ENCODE measurements at places on chromosomes 4 and X.

DNA sequence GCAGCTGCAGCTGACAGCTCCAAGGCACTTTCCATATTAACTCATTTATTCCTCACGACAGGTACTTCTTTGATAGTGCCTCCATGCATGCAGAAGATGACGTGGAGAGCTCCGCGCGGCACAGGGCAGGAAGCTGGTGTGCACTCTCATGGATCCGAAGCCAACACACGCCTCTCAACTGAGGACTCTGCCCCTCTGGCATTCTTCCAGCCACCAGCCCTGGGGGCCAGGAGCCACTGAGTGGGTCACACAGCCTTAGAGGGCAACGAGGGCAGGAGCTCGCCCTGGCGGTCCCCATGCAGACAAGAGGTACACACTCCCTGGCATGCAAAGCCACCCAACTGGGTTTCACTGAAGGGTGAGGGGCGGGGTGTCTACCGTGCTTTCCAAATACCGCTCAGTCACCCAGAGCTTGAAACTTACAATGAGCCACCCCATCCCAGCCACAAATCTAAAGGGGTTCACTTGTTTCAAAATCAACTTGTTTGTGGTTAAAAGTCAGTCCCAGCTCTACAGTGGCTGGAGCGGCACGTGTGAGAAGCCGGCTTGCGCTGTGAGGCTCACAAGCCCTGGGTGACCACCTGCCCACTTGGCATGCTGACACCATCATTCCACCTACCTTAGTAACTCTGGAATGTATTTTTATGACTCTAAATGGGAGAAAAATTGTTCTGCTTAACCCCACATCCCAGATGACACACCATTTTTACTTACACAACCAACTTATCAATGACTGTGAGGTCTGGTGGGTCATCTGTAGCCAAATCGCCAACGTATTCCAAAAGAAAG is 16.2 kb downstream of the NOP14 start:
- no peak for DNase-seq

GRCh38 chrX:31287861-31288260 is 216.0 kb upstream of the FTHL17 start:
- no peak for DNase-seq

GRCh38 chr4:42656679-42656943 is 294 bp downstream of the ATP8A1 start:
- no peak for DNase-seq

GRCh38 chrX:105975382-105975781 is 63.1 kb downstream of the SERPINA7 start:
- no peak for DNase-seq

GRCh38 chr4:128332081-128332480 is 44.5 kb upstream of the PGRMC2 start:
- DNase-seq, result no peak

DNA sequence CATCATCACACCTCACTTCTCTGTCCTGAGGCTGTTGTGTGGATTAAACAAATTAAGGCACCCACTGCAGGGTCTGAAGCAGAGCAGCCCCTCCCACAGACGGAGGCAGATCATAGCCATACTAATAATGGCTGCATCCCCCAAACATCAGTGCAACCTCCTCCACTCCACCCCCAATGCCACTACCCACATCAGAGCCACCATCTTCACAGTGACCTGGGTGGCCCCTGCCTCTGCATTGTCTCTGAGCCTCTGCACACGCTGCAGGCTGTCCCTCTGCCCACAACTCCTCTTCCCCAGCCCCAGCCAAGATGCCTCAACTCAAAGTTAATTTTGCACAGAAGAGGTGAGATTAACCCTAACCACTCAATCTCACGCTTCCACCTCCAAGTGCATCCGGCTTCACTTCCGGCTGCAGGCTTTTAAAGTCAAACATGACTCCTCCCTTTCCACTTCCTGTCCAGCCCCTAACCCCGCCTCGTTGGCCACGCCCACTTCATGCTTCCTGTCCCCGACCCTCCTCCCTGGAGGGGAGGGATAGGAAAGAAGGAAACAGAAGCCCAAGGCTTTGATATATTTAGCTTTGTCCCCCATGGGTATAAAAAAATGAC is 22.7 kb downstream of the JAKMIP1 start:
- DNase-seq, result no peak

- DNase-seq, result no peak
Observed at GRCh38 chrX:153901753-153902140, 2.7 kb upstream of the AVPR2 start.

- DNase-seq, result no peak
Observed at GRCh38 chrX:34227804-34228203, 95.7 kb upstream of the FAM47A start.

All from activated CD8-positive, alpha-beta memory T cell treated with anti-CD3 and anti-CD28 coated beads for 4 hours (primary cell).